ENCODE measurements at places on chromosomes 7 and 10. TPM values are rescaled to one million over a fixed set of nuclear protein-coding genes. Genes with fewer than 3 reads are reported as not detected.

GRCh38 chr10:74755273-74755672 lies 71.1 kb upstream of the KAT6B start:
- H3K4me1 ChIP-seq = peaks cover 4% of the 10 kb centered on the region
- no peak overlapping the region for H3K27ac ChIP-seq
- H3K36me3 ChIP-seq = no peaks in the 10 kb centered on the region
- H3K27me3 ChIP-seq = no peaks in the 10 kb centered on the region
- no peak for DNase-seq

Gene CLIP2
- 8.6 TPM for polyA plus RNA-seq

GRCh38 chr7:157358753-157359096 lies 21.9 kb downstream of the DNAJB6 start:
- DNase-seq = no peak
- H3K36me3 ChIP-seq = peaks cover 20% of the 10 kb centered on the region
- no peak overlapping the region for H3K4me3 ChIP-seq
- H3K27ac ChIP-seq = no peak overlapping the region
- no peaks in the 10 kb centered on the region for H3K27me3 ChIP-seq

- DNase-seq = no peak
- no peak overlapping the region for H3K4me3 ChIP-seq
- no peak overlapping the region for H3K27ac ChIP-seq
- no peaks in the 10 kb centered on the region for H3K36me3 ChIP-seq
- no peaks in the 10 kb centered on the region for H3K4me1 ChIP-seq
Observed at GRCh38 chr7:131667699-131668098, 111.3 kb upstream of the PODXL start.

Gene PAOX
- 26.7 TPM for polyA plus RNA-seq

Gene HECTD2
- 1.7 TPM for polyA plus RNA-seq

Gene SEMA3C
- 0.15 TPM for polyA plus RNA-seq

Gene TMUB1
- 48.4 TPM for polyA plus RNA-seq

Gene WDR86
- polyA plus RNA-seq = not detected
